ENCODE measurements at places on chromosomes 2 and 18.

DNA sequence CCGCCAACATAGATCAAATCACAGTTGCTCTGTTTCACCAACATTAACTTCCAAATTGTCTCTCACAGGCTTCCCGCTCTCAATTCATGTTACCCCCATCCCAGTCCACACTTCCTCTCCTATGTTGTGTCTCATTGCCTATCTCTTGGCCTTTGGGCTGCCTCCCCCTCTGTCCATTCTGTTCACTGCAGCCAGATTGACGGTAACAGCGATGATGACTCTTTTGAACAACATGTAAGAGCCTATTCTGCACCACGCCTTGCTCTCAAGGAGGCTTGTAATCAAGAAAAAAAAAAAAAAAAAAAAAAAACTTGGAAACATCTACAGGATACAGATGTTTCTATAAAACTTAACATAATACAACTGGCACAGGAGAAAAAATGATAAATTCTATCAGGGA lies 77.3 kb upstream of the RMDN2 start:
- no peak for DNase-seq

DNA sequence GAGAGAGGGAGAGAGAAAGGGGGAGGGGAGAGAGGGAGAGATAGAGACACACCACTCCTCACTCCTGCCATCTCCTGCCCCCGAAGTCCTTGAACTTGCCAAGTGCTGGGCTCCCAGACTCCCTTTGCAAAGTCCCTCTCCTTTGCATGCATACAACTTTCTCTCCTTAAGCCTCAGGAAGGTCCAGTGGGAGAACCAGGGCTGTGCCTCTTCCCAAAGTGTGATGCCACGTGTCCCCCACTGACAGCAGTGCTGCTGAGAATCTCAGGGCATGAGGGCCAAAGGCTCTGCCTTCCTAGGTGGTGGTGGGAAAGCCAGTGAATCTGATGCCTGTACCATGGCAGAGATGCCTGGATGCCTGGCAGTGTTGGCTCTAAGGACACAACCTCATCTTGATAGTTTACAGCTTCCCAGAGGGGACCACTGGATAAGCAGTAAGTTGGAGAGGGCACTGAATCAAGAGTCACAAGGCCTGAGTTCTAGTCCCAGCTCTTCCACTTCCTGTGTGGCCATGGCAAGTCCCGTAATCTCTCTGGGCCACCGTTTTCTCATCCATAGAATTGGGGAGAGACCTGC lies 103.4 kb downstream of the CLIP4 start:
- DNase-seq, result no peak

GRCh38 chr2:140604788-140605187 lies 1526.0 kb downstream of the LRP1B start:
- no peak for DNase-seq

DNA sequence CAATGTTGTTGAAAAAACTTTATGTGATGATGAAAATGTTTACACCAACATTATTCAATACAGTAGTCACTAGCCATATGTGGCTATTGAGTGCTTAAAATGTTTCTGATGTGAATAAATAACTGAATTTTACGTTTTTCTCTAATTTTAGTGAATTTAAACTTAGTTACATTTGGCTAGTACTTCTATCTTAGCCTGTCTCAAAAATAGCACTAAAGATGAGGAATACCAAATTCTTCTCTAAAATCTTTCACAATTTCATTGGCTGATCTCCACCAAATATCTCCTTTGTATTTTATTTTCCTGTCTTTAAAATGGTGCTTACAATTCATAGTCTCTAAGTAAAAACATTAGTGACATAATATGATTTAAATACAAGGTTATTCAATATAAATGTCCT lies 83.7 kb upstream of the RND3 start:
- DNase-seq, result no peak

GRCh38 chr2:72938455-72938854 lies 21.1 kb downstream of the EMX1 start:
- no peak for DNase-seq

GRCh38 chr2:216949700-216950413 lies 90.0 kb upstream of the TNP1 start:
- DNase-seq, result no peak

GRCh38 chr2:74439803-74440377 lies 1.8 kb downstream of the RTKN start:
- DNase-seq, result no peak

DNA sequence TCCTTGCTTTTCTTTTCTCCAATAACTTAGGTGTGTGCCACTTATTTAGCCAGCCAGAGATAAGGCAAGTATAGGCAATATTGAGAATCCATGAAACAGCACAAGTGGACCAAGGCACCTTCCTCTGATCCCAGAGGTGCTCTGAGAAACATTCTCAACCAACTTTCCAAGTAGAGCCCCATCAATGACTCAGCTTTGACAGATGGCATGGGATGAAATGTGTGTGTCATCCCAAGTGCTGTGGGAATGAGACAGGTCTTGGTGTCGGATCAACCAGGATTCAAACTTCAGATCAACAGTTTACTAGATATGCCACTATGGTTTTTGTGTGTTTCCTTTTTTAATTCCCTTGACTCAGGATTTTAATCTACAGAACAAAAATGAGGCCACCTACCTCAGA lies 164.0 kb downstream of the GRB14 start:
- DNase-seq, result no peak

GRCh38 chr2:216346781-216347180 lies 25.5 kb downstream of the MARCHF4 start:
- DNase-seq, result no peak

DNA sequence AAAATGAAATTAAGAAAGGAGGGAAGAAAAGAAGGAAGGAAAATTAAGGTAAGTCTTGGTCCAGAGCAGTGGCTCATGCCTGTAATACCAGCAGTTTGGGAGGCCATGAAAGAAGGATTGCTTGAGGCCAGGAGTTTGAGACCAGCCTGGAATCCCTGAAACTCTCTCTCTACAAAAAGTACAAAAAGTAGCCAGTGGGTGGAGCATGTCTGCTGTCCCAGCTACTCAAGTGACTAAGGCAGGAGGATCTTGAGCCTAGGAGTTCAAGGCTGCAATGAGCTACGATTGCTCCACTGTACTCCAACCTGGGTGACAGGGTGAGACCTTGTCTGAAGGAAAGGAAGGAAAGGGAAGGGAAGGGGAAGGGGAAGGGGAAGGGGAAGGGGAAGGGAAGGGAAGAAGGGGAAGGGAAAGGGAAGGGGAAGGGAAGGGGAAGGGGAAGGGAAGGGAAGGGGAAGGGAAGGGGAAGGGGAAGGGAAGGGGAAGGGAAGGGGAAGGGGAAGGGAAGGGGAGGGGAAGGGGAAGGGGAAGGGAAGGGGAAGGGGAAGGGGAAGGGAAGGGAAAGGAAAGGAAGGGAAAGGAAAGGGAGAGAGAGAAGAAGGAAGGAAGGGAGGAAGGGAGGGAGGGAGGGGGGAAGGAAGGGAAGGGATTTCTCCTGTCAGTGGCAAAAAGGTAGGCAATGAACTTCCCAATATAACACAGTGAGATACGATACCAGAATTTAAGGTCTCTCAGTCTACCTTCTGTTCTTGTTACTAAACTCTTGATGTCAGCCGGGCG lies 412.8 kb downstream of the CMPK2 start:
- DNase-seq, result no peak

- no peak for DNase-seq
Measured at GRCh38 chr2:154381931-154382794, 316.3 kb upstream of the KCNJ3 start.

GRCh38 chr18:12091538-12092141 lies 2.0 kb upstream of the ANKRD62 start:
- no peak for DNase-seq

- no peak for DNase-seq
Measured at GRCh38 chr2:145286716-145287275, 766.9 kb upstream of the ZEB2 start.

DNA sequence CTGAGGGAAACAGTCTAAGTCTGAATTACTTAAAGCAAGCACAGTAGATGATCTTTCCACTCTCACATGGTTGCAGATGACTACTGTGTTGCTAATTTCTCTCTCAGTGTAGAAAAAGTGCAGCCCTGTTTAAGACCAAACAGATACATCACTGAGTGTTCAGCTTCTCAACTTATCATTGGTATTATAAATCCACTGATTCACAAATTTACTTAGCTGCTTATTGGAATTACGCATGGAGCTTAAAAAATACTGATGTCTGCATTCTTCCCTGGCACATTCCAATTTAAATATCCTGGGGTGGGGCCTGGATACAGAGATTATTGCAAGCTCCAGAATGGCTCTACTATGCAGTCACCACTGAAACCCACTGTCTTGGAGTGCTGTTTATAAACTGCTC lies 411.2 kb downstream of the RND3 start:
- no peak for DNase-seq

DNA sequence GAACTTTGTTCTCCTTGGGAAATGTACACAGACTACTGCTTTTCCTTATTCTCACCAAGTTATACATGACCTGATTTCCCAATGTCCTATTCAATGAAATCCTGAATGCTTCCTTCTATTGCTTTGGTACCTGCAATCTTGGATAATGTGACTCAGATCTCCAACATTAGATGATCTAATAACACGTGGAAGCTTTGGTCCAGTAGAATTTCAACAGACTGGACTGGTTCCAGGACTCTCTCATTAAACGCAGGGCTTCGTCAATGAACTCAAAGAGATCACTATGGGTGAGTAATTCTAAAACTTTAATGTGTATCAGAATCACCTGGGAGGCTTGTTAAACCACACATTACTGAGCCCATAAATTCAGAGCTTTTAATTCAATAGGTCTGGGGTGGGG lies 413.6 kb upstream of the KCNH7 start:
- no peak for DNase-seq

DNA sequence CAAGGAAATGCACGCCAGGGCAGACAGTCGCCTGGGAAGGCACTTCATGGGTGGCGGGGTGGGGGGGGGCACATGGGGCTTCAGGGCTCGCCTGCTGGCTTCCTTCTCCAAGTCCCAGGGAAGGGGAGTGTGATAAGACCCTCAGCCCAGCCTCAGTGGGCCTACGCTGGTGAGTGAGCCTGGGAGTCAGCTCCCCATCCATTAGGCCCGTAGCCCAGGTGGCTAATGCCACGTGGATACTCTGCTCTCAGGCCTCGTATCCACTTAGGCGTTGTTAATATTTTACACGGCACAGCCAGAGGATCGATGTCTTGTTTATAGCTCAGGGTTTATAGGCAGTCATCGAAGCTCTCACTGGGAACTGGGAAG lies 47.1 kb downstream of the KCNIP3 start:
- no peak for DNase-seq

- no peak for DNase-seq
Measured at GRCh38 chr2:201203916-201204654, 21.1 kb downstream of the CASP10 start.

GRCh38 chr18:23584019-23584983 lies 2.0 kb downstream of the NPC1 start:
- DNase-seq, result no peak

DNA sequence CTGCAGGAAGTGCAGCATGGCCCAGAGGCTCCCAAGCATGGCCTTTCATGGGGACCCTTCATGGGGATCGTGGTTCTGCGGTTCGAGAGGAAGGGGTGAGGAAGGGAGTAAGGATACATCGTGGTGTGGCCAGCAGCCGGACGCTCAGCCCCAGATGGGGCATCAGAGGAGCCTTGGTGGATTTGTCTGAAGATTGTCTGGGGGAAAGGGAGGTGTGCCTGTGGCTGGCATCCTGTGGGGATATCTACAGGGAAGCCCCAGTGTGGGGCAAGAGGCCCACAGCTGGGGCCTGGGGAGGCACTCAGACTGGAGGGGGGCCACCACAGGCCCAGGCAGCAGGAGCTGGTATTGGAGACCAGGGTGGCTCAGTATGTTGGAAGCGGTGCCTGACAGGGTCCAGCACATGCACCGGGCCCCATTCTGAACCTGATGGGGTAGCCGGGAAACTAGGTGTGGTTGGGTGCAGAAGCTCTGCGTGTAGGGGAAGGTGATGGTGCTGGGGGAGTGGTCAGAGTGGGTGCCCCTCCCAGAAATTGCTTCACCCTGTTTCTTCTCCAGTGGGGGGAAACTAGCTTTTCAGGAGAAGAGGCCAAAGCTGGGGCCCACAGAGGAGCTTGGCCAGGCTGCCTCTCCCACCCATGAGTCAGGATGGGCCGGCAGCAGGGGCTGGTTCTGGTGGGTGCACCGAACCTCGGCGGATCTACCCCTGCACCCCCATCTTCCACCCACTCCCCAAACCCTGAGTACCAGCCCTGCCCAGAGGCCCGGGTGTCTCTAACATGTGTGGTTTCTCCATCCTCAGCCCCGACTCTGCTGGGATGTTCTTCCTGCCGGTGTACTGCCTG lies 274.4 kb upstream of the HDAC4 start:
- DNase-seq, result no peak

GRCh38 chr18:45565280-45565970 lies 49.9 kb upstream of the SLC14A2 start:
- no peak for DNase-seq

- no peak for DNase-seq
Measured at GRCh38 chr2:39521876-39522517, 84.9 kb upstream of the MAP4K3 start.

DNA sequence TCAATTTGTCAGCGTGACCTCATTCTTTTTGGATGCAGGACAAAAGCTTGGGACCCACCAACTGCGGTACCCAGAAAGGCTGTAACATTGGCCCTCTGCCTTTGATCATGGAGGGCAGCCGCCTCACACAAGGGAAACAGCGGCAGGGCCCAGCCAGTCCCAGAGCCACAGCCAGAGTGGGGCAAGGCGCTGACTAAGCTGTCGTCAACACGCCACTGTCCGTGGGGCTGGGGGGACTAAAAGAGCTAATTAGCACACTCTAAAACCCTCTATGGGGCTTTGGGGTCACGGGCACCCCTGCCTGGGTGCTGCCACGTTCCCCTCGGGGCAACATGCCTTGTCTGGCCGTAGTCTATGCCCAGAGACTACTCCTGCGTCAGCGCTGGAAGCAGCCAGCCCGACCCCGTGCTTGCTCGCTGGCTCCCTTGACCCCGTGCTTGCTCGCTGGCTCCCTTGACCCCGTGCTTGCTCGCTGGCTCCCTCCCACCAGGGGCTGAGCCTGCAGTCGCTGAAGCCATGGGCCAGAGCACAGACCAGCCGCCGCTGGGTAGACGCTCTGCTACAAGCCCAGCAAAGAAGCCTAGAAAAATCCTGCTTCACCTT lies 598.4 kb downstream of the MBD2 start:
- no peak for DNase-seq

Measured in activated naive CD4-positive, alpha-beta T cell treated with anti-CD3 and anti-CD28 coated beads, Interleukin-2, amount 50 U/mL, for 16 hours (primary cell).